ENCODE measurements at places on chromosomes 3 and 15.

GRCh38 chr15:85024509-85025336 lies 43.1 kb downstream of the PDE8A start:
- no peak for DNase-seq

GRCh38 chr3:5330152-5330810 lies 142.8 kb downstream of the EDEM1 start:
- no peak for DNase-seq

DNA sequence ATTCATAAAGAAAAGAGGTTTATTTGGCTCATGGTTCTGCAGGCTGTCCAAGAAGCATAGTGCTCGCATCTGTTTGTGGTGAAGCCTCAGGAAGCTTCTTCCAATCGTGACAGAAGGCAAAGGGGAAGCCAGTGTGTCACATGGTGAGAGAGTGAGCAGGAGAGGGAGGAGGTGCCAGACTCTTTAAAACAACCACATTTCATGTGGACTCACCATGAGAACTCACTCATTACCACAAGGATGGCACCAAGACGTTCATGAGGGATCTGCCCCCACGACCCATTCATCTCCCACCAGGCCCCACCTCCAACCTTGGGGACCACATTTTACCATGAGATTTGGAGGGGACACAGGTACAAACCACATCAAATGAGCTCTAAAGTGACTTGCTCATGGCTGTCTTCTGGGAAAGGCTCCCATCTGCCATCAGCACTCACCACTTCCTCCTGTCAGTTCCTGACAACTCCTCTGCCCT lies 327.3 kb upstream of the TLE3 start:
- no peak for DNase-seq

DNA sequence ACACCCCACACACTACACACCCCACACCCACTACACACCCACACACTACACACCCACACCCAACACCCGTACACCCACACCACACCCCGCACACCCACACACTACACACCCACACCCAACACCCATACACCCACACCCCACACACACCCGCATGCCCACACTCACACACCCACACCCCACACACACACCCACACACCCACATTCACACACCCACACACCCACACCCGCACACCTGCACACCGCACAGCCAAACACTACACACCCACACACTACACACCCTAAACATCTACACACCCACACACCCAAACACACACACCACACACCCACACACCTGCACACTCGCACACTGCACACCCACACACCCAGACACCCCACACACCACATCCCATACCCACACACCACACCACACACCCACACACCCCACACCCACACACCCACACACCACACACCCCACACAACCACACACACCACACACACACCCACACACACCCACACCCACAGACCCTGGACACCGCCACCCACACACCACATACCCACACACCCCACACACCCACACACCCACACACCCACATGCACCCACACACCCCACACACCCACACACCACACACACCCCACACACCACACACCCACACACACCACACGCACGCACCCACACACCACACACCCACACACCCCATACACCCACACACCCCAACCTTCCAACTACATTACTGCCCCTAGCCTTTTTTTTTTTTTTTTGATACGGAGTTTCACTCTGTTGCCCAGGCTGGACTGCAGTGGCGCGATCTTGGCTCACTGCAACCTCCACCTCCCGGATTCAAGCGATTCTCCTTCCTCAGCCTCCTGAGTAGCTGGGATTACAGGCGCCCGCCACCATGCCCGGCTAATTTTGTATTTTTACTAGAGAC lies 16.9 kb downstream of the CEP19 start:
- DNase-seq = no peak

- DNase-seq = no peak
Observed at GRCh38 chr15:46413799-46414198, 779.0 kb downstream of the SQOR start.

DNA sequence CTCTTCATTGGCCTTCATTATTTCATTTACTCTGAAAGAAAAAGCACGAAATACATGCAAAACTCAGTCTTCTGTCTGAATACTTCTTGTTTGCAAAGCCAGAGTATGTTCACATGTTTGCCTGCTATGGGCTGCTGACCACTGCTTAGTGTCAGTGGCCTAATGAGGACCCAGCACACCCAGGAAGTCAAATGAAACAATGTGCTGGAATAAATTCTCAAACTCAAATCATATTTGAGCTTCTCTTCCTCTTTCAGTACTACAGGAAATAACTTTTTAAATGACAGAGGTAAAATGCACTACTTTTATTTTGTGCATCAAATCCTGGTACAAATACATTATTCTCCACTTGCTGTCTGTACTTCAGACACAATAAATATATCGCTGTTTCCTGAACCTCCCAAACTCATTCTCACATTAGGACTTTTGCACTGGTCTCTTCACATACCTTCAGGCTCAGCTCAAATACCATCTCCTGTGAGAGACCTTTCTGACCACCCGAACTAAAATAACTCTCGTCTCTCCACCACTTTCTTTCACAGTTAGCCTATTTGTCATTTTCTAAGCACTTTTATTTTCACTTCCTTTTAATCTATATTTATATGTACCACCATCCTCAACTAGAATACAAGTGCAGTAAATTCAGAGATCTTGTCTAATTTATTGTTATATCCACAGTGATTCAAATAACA lies 176.8 kb downstream of the TUSC7 start:
- DNase-seq = no peak

DNA sequence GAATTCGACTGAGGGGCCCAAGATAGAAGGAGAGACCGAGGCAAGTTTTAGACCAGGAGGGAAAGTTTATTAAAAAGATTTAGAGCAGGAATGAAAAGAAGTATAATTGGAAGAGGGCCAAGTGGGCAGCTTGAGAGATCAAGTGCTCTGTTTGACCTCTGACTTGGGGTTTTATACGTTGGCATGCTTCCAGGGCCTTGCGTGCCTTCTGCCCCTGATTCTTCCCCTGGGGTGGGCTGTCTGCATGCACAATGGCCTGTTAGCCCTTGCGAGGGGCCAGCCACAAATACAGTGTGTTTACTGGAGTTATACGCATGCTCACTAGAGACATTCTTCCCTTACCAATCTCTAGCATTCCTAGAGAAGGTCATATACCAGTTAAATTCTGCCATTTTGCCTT lies 70.7 kb upstream of the LARS2 start:
- DNase-seq = no peak

DNA sequence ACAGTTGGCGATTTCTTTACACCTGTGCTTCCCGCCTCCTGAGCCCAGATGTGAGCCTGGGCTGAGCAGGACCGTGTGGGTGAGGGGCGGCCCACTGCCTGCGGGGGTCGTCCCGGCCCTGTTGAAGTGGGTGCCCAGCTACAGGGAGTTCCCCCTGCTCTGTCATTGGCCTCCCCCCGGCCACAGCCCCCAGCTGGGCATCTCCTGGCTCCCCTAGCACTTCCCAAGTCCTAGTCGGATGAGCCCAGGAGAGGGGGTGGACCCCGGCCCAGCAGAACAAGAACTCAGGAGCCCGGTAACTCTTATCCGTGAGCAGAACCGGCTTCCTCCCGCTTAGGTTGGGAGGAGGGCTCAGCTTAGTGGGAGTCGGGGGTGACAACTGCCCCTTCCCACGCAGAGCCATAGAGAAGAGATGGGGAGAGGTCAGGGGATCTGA lies 757 bp downstream of the PAQR5 start:
- peak; percentile 70 for DNase-seq

DNA sequence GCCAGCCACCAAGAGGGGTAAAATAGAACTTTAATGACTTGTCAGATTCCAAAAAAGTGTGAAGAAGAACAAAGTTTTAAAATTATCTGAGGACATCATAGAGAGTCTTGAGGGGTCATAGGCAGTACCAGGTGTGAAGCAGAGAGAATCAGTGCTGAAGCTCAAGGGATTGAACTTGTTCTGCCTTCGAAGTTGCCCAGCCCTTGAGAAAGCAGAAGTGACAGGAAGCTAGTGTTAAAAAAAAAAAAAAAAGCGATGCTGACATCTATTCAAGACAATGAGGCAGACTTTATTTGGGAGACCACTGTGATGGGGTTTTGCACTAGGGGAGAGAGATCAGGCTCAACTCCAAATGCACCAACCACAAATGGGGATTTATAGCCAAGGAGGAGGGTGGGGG lies 21.8 kb downstream of the FBXO22 start:
- DNase-seq = no peak

DNA sequence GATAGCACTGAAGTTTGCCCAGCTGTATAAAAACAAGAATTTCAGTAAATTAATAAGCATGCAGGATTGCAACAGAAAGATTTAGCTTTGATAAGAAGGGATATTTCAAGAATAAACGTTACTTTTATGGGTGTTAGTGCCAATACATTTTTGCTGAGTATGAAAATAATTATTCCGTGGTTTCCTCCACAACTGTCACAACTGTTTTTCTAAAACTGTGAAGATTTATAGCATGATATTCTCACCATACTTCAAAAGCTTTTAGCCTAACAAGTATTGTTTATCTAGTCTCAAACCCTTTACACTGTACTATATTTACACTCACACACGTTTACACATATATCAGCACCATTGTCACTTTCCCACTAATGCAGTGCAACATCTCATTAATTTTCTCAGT lies 200.5 kb downstream of the TPRG1 start:
- no peak for DNase-seq

GRCh38 chr3:5194801-5195509 lies 7.4 kb downstream of the EDEM1 start:
- no peak for DNase-seq

DNA sequence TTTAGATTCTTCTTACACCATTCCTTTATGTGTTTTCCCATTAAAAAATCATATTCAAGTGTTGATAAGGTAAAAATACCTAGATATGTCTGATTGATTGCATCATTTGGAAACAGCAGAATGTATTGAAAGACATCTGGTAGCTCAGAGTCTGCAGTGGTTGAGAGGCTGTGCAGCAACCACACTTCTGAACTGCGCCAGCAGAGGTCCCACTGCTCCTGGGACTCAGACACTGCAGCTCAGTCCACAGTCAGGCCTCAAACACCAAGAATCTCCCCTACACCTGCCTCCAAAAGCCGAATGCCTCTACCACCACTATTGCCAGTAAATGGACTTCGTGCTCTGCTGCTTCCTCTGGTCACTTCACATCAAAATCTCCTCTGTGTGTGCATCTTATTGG lies 176.9 kb upstream of the LMCD1 start:
- DNase-seq = peak; percentile 79

Measured in posterior vena cava (tissue), 2 donors.